ENCODE measurements at places on chromosomes 12 and 14.

GRCh38 chr14:36676236-36676635 lies 14.6 kb downstream of the PAX9 start:
- DNase-seq, result no peak

DNA sequence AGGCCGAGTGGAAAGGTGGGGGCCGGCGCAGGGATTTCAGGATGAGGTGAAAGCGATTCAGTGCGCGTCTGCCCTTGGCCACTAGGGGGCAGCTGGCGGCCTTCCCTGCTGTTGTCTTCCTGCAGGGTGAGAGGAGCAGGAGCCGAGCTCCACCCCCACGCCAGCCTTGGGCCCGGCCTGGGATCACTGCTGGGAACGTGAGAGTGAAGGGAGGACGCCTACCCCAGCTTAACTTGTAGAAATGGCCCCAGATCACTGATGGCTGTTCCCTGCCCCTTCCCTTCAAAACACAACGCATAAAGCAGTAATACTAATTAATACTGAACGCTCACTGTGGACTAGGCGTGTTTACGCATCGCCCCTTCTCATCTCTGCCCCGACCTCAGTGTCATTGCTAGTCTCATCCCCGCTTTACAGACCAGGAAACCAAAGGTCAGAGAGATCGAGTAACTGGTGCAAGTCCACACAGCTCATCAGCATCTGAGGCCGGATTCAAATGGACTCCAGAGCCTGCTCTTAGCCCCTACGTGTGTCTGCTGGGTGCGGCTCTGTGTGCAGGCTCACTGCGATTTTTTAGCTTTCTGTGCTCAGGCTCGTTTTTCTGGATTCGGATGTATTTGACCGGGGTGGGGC lies 24.3 kb downstream of the MVK start:
- peak; percentile 86 for DNase-seq

DNA sequence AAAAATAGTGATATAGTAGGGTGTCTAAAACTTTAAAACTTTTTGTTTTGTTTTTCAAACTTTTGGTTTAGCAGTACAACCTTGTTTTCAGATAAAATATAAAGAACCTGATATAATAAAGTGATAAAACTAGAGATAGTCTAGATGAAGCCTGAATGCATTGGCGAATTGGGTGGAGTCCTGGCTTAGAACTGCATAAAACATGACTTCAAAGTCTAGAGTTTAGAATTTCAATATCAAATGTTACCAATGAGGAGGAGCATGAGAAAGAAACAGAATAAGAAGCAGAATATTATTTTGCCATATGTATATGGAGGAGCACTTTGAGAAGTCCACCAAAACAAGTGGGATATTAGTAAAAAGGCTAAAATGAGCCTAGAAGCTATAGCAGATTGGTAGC lies 263.6 kb downstream of the TMEM117 start:
- DNase-seq, result no peak

DNA sequence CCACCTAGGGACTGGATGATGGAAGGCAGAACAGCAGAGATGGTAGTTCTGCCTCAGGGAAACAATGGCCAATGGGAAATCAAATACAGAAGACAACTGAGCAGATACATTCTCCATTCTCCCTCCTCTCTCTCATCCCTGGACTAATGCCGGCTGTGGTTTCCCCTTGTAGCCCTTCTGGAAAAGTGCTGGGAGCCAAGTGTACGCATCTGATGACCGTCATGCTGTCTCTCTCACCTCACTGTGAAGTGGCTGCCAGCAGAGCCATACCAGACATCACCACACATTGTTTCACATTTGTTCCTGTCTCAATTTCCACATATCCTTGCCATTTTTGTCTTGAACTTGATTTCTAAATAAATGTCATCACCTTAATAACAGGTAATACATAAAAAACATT lies 3.1 kb downstream of the TAS2R46 start:
- no peak for DNase-seq

GRCh38 chr12:112945515-112945914 lies 7.2 kb downstream of the OAS3 start:
- no peak for DNase-seq

DNA sequence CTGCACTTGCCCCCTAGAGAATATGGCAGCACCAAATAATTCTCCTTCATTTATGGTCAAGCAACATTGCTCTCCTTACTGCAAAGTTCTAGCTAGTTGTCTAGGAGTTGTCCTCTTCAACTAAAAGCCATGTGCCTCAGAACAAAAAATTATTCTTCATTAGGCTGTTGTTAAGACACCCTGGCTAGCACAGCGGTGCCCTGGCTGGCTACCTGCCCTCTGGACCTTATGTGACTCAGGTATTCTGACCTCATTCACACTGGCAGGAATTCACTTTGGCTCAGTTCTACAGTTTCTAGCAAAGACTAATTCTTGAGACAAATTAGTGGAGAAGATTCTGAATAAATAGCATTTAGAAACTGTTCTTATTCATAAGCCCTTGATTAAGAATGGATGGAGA lies 224.4 kb upstream of the KRR1 start:
- DNase-seq, result no peak

DNA sequence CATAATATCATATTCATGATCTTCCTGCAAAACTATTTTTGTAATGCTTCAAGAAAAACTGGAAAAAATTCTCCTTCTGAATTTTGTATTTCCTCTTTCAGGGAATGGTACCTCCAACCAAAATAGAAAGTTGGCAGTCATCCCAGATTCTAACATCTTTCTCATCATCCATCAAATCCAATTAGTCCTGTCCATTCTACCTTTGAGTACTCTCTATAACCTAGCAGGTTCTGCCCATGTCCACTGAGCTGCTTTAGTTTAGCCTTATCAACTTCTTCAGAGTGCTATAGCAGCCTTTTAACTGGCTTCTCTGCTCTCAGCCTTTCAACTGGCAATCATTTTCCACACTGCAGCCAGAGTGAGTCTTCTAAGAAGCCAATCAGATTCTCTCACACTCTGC lies 236.2 kb downstream of the AKAP6 start:
- DNase-seq, result no peak

DNA sequence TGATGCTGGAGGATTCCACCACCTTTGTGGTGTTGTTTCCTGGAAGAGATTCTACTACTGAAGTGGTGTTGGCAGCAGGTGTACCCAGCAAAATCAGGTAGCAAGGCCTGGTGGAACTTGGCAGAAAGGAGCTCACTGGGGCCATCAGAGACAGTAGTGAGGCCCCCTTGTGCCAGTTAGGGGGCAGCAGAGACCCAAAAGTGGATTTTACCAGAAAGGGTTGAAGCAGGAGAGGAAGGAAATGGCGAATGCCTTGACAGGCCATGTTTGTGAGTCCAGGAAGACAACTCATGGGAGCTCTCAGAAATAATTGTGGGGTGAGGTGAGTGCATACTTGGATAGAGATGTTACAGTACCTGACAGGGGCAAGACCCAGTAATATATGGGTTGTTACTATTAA lies 137.7 kb upstream of the FGD4 start:
- DNase-seq, result no peak

DNA sequence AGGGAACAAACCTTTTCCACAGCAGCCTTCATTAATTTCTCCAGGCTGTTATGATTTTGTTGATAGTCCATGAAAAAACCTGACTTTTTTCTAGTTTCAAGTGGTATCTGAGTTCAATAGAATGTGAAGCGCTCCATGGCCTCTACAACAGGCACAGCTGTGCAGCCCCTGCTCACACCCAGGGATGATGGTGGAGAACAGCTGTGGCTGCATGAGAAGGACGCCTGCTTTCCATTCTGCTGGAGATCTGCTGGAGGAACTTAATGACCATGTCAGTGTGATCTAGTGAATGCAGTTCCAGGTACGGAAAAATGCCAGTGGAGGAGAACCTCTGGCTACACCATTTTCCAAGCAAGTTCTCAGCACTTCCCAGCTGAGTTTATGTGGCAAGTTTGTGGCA lies 80.6 kb downstream of the PIWIL1 start:
- no peak for DNase-seq

- no peak for DNase-seq
Measured at GRCh38 chr14:91482263-91483013, 27.7 kb downstream of the PPP4R3A start.

DNA sequence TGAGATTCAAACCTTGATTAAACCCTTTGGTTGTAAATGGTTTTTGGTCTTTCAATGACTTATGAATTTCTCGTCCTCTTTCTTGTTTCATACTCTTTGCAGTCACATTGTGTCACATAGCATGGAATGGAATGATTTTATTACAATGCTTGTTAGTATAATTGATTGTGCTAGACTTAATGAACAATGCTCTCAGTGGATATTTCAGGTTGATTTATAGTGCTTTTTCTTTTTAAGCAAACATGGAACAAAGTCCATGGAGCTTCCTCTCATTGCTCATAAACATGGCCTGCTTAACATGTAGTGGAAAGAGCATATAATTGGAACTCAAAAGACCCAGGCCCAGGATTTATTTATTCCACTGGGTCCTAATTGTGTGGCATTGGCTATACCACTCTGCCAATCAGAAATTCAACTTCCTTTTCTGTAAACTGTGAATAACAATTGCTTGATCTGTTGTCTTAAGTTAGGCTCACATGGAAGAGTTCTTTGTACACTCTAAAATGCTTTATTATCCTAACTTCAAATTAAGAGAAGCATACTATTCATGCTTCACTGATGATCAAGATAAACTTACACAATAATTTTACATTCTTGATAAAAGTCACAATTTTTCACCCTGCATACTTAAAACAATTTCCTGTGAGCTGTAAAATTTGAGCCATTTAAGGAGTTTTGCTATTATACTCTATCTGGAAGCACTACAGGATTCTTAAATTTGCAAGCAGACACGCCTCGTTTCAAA lies 370.5 kb upstream of the PDE3A start:
- no peak for DNase-seq

- no peak for DNase-seq
Measured at GRCh38 chr14:75927564-75928087, 54.2 kb downstream of the TGFB3 start.

DNA sequence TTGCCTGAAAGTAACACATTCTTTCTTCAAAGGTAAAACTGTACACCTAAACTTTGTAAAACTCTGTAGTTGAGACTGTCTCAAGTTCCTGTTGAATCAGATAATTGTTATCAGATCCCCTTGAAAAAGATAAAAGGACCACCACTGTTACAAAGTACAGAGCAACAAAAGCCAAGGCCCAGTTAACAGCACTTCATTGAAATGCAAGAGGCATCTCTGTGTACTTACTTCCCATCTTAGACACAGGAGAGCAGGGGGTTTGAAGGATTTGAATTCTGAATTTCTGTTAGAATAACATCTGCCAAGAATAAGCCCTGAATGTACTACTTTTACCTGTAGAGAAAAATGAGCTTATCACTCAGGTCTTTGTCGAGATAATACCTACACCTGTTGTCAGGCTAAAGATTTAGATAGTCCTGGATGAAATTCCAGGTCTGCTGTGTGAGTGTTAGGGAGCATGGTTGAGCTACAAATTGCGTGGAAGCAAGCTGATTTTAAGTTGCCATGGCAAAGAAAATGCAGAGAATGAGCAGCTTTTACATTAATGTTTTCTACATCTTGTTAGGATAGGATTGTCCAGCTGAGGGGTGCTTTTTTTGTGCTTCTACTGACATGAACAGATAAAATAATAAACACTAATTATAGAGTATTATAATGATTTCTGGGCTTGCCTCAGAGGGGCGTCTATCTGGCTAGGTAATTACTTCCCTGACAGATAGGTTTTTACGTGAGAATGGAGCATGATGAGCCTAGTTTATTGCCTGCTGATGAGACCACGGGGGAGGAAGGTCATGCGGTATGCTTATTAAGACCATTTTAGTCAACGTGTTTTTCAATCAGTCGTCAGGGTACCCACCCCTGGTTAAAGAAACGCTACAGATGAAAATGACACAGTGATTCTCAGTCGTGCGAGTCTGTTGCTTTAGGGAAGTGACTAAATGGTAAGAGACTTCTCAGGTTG lies 309.2 kb downstream of the PAWR start:
- no peak for DNase-seq

- peak; percentile 72 for DNase-seq
Measured at GRCh38 chr14:22837114-22837749, 847 bp downstream of the MMP14 start.

DNA sequence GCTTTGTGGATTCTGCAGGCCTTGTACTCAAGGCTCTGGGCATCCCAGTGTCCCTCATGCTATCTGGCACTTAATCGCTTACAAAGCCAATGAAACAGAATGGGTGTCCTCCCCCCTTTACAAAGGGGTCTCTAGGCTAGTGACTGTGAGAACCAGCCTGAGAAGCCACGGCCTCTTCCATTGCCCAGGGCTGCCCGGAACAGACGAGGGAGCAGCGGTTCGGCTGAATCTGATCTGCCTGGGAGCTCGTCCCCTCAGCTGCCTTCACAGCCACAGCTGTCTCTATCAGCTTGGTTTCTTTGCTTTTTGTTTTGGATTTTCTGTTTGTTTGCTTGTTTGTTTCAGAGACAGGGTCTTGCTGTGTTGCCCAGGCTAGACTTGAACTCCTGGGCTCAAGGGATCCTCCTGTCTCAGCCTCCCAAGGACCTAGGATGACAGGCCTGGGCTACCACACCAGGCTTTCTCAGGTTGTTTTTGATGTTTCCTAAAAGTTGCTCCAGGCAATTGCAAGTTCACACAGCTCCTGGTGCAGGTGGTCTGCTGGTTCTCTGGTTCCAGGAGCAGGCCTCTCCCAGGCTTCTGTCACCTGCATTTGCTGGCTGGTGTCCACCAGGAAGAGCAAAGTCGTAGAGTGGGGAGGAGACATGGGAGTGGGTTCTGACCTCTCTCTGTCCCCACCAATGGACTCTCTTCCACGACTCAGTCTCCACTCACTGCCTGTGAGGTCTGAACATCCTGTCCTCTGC lies 10.9 kb upstream of the RIN3 start:
- DNase-seq, result no peak
